ENCODE measurements at places on chromosomes 11 and 22.

- no peak for DNase-seq
Measured at GRCh38 chr11:44416776-44417175, 106.8 kb upstream of the ALX4 start.

- DNase-seq = peak; percentile 47
Measured at GRCh38 chr11:87444993-87445392, 407.3 kb downstream of the TMEM135 start.

GRCh38 chr11:36330411-36330810, 34.3 kb downstream of the PRR5L start:
- DNase-seq = no peak

- DNase-seq = no peak
Measured at GRCh38 chr11:61524963-61525587, 16.5 kb downstream of the LRRC10B start.

GRCh38 chr11:9735236-9735635, 71.4 kb downstream of the SWAP70 start:
- no peak for DNase-seq

DNA sequence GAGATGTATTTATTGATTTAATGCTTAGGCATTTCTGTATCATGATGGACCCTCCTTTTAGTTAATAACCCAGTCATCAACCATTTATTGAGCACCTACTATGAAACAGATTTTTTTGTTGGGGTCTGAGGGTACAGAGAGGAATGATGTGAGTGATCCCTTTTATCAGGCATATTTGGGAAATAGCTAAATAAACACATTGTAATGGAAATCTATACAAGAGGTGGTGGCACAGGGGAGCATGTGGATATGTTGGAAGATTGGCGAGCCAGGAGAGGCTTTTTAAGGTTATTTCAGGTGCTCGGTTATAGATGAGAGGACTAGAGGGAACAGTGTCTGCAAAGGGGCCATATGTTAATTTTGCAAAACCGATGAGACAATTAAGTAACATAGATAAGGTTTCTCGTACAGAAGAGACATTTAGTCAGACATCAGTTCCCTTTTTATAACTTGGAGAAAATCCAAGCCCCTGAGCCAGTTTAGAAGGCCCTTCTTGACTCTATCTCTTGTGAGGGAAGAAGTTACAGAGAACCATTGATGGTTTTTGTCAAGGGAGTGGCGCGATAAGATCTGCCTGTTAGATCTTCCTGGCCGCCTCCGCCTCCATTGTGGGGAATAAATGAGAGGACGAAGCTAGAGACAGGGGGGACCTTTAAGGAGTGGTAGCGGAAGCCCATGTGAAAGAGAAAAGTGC, 2.0 kb downstream of the ATXN10 start:
- no peak for DNase-seq

- DNase-seq = no peak
Measured at GRCh38 chr11:75163921-75164849, 13.3 kb downstream of the SLCO2B1 start.

DNA sequence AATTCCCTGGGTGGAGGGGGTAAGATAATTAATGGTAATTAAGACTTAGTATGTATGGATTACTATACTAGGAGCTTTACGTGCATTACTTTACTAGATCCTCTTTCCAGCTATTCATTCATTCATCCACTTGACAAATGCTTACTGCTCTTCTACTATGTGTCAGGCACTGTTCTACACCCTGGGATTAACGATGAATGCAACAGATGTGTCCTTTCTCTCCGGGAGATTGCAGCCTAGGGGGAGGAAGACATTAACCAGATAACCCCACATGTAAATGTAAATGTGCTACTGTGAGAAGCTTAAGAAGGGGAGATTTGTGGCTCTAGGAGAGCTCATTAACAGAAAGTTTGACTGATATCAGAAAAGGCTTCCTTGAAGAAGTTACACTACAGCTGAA, 1.7 kb downstream of the ANKK1 start:
- no peak for DNase-seq

DNA sequence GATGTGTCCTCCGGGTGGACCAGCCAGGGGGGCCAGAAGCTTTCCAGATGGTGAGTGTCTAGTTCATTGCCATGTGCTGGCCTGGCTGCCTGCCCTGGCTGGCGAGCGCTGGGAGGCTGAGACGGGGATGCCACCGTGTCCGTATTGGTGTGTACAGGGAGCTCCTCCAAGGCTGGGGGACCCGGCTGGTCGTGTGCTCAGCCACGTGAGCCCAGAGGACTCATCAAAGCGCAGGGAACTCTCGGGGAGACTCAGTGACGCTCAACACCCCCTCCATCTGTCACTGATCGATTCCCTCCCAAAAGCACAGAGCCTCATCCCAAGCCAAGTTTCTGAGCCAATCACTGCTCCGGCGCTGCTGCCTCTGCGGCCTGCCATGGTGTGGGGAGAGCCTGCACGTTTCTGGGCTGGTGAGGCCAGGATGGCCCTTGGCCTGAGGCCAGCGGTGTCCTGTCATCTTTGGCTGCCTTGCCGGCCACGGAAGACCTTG, 423.7 kb downstream of the SHANK2 start:
- DNase-seq = no peak

GRCh38 chr22:20060700-20061480, 19.2 kb upstream of the DGCR8 start:
- no peak for DNase-seq

DNA sequence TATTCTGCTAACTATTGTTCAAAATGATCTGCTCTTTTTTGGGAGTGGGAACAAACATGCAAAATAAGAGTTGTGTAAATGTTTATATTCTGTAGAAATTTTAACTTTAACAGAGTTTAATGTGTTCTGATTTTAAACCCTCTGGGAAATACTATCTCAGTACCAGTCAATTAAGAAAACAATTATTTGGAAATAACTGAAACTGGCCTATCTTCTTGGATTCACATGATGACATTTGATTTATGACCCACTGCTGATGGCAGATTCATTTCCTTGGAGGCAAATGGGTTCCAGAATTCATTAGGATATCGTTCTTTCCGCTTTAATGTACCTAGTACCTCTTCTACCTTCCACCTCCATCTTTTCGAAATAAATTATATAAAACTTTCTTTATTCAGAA, 5.5 kb downstream of the SIK2 start:
- no peak for DNase-seq

- no peak for DNase-seq
Measured at GRCh38 chr11:77409046-77409445, 64.8 kb downstream of the PAK1 start.

- DNase-seq = no peak
Measured at GRCh38 chr22:45006111-45006963, 3.5 kb downstream of the PHF21B start.

GRCh38 chr11:83674102-83674896, 388.1 kb upstream of the CCDC90B start:
- no peak for DNase-seq

DNA sequence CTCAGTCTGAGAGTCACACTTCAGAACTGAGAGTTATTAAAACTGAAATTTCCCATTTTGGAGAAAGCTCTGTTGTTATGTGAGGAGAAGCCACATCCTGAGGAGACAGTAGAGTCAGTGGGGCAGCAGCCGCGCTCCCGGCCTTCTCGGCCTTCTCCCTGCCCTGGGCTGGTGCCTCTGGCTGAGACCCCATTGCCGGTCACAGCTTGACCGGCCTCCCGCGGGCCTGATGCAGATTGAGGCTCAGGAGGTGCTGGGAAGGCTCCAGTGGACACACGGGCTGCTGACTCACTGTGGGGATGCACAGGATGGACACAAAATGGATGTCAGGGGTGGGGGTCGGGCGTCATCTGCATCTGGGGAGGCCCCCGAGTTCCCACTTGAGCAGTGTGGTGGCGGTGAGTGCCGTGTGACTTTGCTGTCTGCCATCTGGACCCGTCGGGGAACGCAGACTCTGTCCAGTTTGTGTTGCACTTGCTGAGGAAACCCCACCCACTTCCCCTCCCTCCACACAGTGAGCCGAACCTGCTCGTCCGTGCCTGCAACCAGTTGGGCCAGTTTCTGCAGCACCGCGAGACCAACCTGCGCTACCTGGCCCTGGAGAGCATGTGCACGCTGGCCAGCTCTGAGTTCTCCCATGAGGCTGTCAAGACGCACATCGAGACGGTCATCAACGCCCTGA, 50.1 kb downstream of the MUC6 start:
- no peak for DNase-seq

- peak; percentile 62 for DNase-seq
Measured at GRCh38 chr11:119567688-119568582, 145.0 kb upstream of the THY1 start.

GRCh38 chr11:125182573-125182972, 18.0 kb downstream of the PKNOX2 start:
- DNase-seq = no peak

DNA sequence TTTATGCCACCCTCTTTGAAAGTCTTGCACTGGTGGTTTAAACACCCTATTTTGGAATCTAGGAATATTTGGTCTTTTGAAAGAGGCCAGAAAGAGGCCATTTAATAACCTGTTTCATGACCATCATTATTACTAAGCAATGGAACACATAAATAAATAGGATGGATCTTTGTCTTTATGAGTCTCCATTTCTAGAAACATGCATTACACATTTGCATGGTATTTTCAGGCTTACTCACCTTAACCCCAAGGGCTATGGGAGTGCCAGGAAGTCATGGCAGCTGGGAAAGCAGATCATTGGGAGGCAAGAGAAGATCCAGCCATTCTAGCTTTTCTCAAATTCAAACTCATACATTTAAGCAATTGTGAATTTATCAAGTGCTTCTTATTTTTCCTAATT, 185.8 kb upstream of the POU2AF2 start:
- DNase-seq = no peak

- DNase-seq = no peak
Measured at GRCh38 chr11:82883853-82884252, 16.4 kb downstream of the PRCP start.

GRCh38 chr11:103824116-103824515, 212.3 kb upstream of the DDI1 start:
- DNase-seq = no peak

All from SJSA1 (cell line).